ENCODE measurements at places on chromosomes 5 and 9.

DNA sequence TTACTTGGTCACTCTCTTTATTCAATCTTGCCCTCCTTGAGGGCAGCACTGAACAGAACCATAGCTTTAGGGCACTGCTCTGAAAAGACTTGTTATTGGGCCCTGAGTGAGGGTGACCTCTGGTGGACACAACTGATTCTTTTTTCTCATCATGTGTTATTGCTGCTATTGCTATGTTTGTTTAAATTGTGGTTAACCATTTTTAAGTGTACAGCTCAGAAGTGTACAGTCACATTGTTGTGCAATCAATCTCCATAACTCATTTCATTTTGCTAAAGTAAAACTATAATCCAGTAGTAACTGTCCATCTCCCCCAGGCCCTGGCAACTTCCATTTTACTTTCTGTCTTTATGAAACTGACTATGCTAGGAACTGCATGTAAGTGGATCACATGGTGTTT lies 351.1 kb upstream of the RIOK2 start:
- DNase-seq = peak; percentile 86

DNA sequence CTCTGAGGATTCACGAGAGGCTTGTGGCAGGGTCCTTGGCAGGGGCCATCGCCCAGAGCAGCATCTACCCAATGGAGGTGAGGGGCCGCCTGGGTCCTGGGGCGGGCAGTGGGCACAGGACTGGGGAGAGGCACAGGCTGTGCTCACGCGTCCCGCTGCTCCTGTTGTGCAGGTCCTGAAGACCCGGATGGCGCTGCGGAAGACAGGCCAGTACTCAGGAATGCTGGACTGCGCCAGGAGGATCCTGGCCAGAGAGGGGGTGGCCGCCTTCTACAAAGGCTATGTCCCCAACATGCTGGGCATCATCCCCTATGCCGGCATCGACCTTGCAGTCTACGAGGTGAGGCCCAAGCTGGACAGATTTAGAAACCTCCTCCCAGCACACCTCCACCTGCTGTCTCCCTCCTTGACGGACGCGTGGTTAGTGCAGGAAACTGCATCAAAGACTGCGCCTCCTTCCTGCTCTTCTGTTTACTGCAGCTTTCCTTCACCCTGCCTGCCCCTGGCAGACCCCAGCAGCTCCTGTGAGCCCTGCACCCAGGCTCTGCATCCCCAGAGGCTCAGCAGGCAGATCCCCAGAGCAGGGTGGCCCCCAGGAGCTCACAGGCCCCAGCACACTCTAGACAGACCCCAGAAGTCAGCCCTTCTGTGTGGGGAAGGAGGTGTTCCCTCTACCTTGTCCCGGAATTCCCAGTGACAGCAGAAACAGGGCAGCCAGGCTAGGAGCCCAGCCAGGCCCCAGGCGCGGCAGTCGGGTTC lies 21.2 kb downstream of the PTGES2 start:
- no peak for DNase-seq

DNA sequence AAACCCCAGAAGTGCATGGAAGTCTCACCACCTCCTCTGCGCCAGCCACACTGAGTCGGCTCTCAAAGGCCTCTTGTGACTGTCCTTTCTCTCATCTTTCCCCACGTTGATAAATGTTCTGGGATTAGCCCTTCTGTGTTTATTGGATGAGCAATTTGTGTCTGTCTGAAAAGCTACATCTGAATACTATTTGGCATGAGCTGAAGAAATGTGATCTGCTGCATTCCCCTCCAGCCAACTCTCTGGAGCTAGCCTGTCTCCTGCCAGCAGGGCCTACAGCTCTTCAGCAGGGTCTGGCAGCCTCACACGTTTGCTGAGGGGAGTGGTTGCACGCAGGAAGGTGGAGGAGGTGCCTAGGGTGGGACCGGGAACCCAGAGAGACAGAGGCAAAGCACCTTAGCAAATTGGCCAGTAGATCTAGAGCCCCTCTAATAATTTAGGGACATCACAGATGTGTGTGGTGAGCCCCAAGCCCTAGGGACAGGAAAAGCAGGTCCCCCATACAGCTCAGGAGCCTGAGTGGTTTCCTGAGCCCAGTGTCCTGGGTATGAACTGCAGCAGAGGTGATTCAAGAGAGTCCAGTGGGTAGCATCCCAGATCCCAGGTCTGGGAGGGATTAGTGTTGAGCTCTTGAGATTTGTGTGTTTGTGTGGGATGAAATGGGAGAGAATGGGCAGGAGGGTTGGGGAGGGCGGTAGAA lies 20.5 kb upstream of the B4GALT1 start:
- no peak for DNase-seq

DNA sequence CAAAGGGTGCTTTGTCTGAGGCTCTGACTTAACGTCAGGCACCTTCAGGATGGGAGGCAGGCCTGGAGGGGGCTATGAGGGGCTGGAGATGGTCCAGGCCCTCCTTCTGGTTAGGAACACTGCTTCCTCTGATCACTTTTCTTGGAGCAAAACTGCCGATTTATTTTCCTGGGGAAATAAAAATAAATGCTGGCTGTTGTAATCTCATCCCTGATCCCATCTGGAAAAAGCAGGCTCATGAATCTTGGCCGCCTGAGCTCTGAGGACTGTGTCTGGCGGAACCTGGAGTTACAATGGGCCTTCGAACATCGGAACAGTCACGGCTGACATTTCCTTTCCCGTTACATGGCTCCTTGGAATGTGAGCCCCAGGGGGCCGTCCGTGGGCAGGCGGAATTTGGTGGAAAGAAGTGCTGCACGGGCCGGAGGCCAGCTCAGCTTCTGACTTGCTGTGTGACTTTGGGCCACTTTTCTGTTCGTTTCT lies 157.8 kb downstream of the RGS3 start:
- DNase-seq = peak; percentile 79
